ENCODE measurements at places on chromosomes 2 and 18.

DNA sequence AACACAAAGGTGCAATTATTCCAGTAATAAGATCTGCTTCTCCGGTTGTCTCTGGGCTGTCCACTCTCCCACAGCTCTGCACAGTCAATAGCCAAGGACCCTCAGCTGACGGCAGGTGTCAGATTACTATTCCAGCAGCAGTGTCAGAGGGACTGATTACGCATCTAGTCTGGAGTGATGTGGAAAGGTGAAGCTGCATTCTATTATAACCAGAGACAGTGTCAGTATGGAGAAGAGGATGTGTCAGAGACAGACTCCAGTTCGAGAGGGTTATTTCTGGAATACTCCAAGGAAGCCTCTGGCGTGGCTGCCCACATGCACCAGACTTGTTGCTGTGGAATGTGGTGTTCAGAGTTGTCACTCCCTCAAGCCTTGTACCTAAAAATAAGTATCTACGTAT, 163.6 kb upstream of the TMEM200C start:
- no peak for DNase-seq

- no peak for DNase-seq
Measured at GRCh38 chr2:207160115-207160514, 5.6 kb downstream of the KLF7 start.

- no peak for DNase-seq
Measured at GRCh38 chr2:132747046-132747445, 77.0 kb upstream of the LYPD1 start.

GRCh38 chr2:24820175-24820513, 26.9 kb downstream of the CENPO start:
- no peak for DNase-seq

DNA sequence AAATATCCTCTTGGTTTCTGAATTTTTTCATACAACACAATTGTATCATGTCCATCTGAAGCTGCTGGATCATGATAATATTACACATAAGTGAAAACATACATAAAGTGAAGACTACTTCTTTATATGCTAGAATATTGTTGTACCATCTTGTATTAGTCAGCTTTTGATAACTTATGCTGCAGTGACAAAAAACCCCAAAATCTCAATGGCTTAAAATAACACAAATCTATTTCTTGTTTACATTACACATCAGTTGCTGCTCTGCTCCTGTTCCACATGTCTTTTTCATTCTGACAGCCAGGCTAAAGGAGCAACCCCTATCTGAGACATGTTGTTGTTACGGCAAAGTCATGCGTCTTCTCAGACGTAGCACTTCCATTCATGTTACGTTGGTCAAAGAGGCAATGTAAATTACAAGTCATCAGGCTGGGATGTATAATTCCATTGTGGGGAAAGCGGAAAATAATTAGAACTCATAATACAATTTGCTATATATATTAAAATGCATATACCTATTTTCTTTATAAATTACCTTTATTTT, 5.8 kb downstream of the TMSB10 start:
- no peak for DNase-seq

- no peak for DNase-seq
Measured at GRCh38 chr18:62758591-62758990, 43.2 kb downstream of the PHLPP1 start.

DNA sequence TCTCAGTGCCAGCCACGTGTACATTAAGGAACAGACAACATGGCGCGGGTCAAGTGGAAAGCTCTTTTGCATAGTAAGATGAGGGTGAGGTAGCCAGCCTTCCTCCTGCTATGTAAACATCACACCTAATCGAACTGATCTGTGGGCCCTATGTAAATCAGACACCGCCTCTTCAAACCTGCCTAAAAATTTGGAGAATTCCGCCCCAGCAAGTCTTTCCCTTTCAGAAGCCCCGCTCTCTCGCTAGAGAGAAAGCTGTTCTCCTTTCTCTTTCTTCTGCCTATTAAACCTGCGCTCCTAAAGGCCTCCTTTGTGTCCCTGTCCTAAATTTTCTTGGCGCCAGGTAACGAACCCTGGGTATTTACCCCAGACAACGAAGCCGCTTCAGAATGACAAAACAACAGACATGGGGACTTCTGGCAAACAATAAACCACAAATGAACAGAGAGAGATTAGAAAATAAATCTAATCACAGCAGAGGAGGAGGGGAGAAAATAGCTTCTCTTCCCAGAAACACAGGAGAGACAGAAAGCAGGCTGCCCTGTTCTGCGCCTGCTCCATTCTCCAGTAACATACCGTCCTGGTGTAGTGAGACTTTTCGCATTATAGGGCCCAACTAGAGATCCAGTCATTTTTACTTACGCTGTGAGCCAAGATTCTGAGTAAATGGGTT, 31.9 kb upstream of the CYP1B1 start:
- no peak for DNase-seq

GRCh38 chr2:181231151-181231550, 226.0 kb upstream of the ITGA4 start:
- DNase-seq: no peak

GRCh38 chr2:11715987-11716652, 30.3 kb upstream of the LPIN1 start:
- DNase-seq: no peak

DNA sequence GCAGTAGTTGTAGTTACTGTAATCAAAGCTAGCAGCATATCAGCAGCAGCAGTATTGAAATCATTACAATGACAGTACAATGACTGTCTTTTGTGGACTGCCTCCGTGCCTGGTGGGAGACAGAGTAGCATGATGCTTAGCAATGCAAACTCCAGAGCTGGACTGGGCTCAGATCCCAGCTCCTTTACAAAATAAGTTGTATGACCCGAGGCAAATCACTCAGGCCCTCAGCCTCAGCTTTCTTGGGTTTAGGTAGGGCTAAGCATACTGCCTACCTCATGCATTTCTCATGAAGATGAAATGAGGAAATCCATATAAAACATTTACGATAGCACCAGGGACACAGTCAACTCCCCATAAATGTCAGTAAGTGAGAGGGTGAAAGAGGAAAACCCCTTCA, 170.7 kb downstream of the TTC32 start:
- no peak for DNase-seq

DNA sequence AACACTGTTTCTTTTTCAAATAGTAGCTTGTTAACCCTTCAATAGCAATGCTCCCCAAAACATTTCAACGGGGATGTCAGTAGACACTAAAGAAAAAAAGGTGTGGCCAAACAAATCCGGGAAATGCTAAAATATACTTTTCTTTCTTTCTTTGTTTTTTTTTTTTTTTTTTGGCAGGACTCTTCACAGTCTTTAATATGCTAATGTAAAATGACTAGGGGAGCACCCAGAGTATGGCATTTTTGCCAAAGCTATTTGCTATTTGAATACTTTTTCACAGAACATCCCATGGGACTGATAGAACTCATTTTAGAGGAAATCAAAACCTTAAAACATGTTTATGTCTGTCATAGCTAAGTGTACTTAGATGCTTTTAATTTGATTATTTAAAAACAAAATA, 32.1 kb downstream of the ATF2 start:
- DNase-seq: no peak

DNA sequence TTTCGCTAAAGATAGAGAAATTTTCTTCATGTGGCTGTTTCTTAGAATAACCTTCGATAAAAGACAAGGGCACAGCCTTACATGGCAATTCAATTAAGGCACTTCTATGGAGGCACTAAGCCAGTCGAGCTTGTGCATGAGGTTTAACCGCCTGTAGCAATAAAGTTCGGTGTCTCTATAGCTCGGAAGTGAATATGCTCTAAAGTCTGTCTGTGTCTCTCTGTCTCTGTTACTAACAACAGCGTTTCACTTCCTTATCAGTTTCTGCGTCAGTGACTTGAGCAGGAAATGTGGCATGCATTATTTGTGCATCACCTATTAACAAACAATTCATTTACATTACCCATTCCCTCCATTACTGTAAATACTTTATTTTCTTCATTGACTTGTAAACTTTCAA, 365.1 kb upstream of the NETO1 start:
- DNase-seq: peak; percentile 12

GRCh38 chr2:95265182-95265581, 9.1 kb upstream of the PROM2 start:
- DNase-seq: no peak

DNA sequence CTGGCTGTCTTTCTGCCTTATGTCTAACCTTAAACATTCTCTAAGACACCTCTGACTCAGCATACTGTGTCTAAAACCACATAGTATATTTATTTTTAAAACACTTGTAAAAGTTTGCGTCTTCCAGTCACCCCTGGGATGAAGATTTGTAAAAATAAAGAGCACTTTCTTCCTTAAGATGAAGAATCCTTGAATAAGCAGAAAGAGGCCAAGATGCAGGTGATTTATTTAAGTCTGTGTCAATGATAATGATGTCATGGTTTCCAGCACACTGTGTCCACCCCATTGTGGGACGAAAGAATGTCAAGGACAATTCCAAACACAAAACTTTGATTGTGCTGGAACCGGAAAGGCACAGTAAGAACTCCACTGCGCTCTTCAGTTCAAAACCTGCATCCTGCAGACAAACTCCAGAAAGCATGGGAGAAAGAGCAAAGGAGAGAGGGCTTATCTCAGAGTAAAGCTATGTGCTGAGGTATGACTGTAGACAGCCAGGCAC, 92.9 kb downstream of the ZEB2 start:
- no peak for DNase-seq

- no peak for DNase-seq
Measured at GRCh38 chr2:96345438-96345837, 9.9 kb downstream of the NCAPH start.

DNA sequence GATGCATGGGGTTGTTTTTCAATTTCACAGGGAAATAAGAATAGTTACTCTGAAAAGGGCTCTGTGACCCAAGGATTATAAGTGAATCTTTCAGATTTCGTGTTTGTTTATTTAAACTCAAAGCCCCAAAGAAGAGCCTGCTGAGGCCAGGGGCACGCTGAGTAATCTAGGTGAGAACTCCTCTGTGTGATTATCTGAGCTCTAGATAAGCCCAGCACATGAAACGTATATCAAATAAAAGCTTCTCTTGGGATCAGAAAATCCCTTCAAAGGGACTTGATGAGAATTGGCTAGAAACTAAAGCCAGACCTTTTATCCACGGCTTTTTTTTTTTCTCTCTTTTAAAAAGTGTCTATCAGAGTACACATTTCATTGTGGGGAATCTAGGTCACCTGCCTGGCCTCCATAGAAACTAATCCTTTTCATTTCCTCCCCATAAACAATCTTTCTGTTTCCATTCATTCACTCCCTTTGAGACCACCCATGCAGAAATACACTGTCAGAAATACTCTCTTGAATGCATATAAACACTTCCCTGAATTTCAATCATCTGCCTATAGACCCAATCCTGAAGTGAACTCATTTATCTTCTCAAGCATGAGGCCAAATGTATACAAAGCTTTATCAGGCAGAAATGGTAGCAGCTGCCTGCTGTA, 137.4 kb downstream of the RIT2 start:
- DNase-seq: no peak

DNA sequence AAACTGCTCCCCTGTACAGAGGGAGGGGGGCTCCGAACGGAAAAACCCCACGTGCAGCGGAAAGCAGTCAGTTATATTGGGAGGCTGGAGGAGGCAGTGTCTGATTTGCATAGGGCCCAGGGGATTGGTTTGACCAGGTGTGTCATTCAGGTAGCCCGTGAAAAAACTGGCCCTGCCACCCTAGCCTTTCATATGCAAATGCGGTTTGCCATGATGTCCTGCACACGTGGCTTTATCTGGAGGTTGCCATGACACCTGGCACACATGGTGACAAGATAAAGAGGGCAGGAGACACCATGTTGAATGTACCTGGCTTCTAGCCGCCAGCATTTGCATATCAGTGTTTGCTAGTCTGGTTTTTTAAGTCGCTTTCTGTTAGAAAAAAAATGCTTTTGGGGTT, 20.5 kb downstream of the SLC25A52 start:
- no peak for DNase-seq

DNA sequence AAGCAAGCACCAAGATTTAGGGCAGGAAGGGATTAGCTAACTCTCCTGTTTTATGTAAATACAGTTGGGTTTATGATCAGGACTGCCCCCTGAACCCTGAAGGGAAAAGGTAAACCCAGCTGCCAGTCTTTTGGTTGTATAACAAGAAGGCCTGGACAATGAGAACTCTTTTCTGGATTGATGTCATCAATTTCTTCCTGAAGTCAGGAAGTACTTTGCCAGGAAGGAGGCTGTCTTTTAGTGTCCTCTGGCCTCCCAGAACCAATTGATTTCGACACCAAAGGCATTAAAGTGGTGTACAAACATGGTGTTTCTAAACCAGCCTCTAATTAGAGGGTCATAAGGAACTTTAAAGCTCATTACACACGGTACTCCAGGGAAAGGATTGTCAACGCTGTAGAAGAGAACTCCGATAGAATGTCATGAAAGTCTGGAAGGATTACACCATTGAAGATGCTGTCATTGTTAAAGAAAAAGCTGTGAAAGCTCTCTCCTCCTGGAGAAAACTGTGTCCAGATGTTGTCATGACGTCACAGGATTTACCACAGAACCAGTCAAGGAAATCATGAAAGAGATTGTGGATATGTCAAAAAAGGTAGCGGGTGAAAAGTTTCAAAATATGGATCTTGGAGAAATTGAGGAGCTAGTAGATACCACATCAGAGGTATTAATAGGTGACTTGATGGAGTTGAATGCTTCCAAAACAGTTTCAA, 78.8 kb downstream of the ANKRD12 start:
- no peak for DNase-seq

- peak; percentile 60 for DNase-seq
Measured at GRCh38 chr2:225041851-225042799, at the start of gene DOCK10. DOCK10 (minus strand) TSS chr2:225042468; CDS start chr2:225042374, 94 bp downstream.

DNA sequence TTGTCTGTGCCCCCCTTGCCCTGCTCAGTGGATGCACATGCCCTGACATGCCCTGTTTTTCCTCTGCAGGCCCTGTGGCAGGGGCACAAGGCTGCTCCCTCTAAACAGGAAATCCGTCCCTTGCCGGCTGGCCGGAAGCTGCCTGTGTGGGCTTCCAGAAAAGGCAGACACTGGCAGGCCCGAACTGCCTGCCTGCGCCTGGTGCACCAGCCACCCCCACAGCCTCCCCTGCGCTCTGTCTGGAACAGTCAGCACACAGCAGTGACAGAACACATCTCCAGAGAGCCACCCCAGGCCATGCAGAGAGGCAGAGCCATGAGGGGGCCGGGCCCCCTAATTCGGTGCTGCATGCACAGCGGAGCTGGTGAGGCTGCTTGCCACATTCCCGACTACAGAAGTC, 33.5 kb downstream of the LOXHD1 start:
- DNase-seq: no peak

- DNase-seq: no peak
Measured at GRCh38 chr2:226575928-226576327, 223.7 kb downstream of the IRS1 start.

- no peak for DNase-seq
Measured at GRCh38 chr2:103152556-103152955, 390.7 kb downstream of the TMEM182 start.

DNA sequence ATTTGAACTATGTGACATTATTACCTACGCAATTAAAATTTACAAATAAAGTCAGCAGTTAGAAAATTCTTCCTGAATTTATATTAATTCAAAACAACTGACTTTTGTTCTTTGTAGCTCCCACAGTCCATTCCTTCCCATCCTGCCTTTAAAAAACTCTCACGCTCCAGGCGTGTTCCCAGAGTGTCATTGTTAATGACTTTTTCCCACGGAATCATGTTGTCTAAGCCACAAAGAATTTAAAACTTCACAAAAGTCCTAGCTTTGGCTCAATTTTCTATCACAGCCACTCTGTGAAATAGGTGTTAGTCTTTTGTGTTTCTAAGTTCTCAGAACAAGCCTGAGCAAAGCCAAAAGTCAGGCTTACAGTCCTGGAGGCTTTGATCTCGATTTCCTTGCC, 26.5 kb downstream of the SLC1A4 start:
- DNase-seq: no peak

Measured in naive B cell (primary cell).